ENCODE measurements at places on chromosomes 7 and 10.

DNA sequence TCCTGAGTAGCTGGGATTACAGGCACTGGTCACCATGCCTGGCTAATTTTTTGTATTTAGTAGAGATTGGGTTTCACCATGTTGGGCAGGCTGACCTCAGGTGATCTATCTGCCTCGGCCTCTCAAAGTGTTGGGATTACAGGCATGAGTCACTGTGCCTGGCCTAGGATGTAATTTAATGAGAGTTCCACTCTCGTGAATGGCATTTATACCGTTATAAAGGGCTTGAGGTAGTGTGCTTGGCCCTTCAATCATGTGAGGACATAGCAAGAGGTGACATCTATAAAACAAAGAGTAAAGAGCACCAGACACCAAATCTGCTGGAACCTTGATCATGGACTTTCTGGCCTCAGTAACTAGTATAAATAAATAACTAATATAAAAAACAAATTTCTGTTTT, 93.5 kb upstream of the PPP1R9A start:
- no peak for DNase-seq

GRCh38 chr10:19570120-19570519, 246.1 kb upstream of the PLXDC2 start:
- no peak for DNase-seq

GRCh38 chr10:74096777-74097176, 53.9 kb downstream of the AP3M1 start:
- no peak for DNase-seq

GRCh38 chr10:96211764-96212163, 59.6 kb downstream of the BLNK start:
- no peak for DNase-seq

- DNase-seq, result no peak
Observed at GRCh38 chr7:157396316-157397035, 59.7 kb downstream of the DNAJB6 start.

DNA sequence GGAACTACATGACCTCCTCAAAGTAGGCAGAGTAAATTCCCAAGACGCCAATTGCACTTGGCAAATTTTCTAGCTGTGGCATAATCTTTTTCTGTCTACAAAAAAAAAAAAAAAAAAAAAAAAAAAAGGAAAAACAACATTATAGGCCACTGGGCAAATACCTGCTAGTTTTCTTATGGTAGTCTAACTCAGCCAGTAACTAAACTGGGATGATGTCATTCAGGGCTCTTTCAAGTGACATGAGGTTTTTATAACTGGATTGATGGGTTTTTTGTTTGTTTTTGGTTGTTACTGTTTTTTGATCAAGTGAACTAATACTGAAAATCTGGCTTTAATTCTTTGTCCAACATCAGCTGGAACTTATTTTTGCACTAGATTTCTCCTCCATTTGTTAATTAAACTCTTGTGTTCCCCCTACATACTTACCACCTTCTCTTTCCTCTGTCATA, 7.4 kb upstream of the VIM start:
- DNase-seq, result no peak

DNA sequence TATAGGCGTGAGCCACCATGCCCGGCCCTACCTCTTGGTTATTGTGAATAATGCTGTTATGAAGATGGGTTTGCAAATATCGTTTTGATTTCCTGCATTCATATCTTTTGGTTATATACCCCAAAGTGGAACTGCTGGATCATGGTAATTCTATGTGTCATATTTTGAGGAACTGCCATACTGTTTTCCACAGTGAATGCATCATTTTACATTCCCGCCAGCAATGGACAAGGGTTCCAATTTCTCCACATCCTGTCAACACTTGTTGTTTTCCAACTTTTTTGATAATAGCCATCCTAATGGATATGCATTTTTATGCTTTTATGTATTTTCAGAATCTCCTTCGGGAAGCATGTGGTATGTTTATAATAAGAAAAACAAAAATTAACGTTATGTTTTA, 128.2 kb downstream of the KCNMA1 start:
- DNase-seq, result no peak

DNA sequence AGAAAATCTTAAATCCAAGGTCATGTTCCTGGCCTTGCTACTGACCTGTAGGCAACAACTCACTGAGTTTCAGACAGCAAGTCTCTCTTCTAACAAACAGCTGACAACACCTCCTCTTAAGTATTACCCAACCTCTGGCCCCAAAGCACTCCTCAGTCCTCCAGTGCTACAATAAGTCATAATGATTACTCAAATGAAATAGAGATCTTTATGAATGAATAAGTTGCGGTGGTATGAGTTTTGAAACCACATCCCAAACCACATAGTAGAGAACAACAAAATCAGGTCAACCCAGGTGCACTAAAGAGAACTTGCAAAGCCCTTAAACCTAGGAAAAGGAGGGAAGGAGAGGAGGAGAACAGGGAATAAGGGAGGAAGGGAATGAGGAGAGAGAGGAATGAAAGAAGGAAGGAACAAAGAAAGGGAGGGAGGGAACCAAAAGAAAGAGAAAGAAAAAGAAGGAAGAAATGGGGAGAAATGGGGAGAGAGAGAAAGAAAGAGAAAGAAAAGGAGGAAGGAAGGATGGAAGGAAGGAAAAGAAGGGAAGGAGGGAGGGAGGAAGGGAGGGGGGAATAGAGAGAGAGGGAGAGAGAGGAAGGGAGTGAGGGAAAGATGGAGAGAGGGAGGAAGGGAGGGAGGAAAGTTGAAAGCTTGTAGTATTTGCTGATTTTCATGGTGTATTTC, 142.8 kb upstream of the CALCR start:
- no peak for DNase-seq

DNA sequence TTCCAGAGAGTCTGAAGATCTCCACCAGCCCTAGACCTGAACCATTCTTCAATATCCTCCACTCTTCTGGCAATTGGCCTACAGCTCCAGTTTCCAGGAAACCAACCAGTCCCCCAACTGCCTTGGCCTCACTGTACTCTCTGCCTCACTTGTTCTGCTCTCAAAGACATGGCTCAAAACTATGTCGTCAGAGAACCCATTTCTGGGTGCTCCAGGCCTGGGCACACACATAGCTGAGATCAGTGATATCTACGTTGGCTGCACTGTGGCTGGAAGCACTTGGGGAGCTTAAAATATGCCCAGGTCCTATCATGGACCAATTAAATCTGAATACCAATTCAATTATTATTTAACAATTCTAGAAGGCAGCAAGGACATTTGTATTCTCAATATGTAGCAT, 93.1 kb downstream of the COBL start:
- DNase-seq, result no peak

GRCh38 chr7:20514364-20514763, 101.1 kb upstream of the ABCB5 start:
- no peak for DNase-seq

- DNase-seq, result peak; percentile 40
Observed at GRCh38 chr10:86899670-86900276, 57.6 kb downstream of the MMRN2 start.

GRCh38 chr10:73263693-73264347, 11.4 kb upstream of the MRPS16 start:
- no peak for DNase-seq

GRCh38 chr7:130932667-130933432, 198.8 kb upstream of the KLF14 start:
- DNase-seq, result no peak

DNA sequence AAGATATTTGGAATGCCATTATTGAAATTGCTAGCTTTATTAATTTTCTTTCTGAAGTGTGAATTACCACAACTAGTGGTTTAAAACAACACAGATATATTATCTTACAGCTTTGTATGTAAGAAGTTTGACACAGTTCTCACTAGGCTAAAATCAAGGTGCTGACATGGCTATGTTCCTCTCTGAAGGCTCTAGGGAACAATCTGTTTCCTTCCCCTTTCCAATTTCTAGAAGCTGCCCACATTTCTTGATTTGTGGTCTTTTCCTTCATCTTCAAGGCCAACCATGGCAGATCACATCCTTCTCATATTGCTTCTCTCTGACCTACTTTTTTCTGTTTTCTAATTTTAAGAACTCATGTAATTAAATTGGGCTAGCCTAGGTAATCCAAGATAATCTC, 43.3 kb upstream of the SLC26A3 start:
- no peak for DNase-seq

GRCh38 chr7:34939175-34939574, 98.1 kb downstream of the DPY19L1 start:
- DNase-seq, result no peak

DNA sequence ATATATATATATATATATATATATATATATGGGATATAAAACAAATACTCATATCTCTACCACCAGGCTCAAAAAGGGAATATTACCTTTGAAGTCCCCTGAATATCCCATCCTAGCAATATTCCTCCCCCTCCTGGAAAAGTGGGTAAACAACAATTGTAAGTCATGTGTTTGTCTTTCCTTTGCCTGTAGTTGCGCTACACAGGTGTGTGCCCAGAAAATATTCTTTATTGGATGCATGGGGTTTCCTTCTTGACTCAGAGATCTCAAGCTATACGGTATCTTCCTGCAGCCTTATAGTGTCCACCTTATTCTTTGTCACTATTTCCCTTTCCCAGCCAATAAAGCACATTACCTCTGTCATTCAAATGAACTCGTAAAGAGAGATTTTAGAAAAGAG, 54.2 kb downstream of the MET start:
- DNase-seq, result no peak

DNA sequence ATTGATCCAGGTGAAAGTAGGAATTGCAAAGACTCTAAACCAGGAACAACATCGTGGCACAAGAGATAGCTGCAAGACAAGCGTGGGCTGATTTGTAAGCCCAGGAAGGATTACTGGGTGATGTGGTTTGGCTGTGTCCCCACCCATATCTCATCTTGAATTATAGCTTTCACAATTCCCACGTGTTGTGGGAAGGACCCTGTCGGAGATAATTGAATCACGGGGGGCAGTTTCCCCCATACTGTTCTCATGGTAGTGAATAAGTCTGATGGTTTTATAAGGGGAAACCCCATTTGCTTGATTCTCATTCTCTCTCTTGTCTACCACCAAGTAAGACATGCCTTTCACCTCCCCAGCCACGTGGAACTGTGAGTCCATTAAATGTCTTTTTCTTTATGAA, 59.5 kb downstream of the ST8SIA6 start:
- no peak for DNase-seq

GRCh38 chr7:95883217-95883616, 110.9 kb downstream of the DYNC1I1 start:
- no peak for DNase-seq

- no peak for DNase-seq
Observed at GRCh38 chr10:14737808-14738545, 36.7 kb downstream of the FAM107B start.

- DNase-seq, result no peak
Observed at GRCh38 chr7:42932811-42933591, 825 bp downstream of the MRPL32 start.

DNA sequence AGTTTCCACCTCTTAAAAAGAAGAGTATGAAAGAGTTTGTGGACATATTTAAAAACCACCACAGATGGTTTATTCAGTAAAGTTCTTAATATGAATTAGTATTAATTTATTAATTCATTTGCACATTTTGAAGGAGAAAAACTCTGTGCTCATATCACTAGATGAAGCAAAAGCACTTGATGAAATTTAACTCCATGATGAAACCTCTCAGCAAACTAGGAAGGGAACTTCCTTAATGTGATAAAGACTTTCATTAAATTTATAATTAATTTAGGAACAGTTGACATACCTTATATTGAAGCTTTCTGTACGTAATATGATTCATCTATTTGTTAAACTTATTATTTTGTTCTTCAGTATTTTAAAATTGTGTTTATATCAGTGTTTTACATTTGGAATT, 99.4 kb downstream of the MMRN2 start:
- DNase-seq, result no peak

DNA sequence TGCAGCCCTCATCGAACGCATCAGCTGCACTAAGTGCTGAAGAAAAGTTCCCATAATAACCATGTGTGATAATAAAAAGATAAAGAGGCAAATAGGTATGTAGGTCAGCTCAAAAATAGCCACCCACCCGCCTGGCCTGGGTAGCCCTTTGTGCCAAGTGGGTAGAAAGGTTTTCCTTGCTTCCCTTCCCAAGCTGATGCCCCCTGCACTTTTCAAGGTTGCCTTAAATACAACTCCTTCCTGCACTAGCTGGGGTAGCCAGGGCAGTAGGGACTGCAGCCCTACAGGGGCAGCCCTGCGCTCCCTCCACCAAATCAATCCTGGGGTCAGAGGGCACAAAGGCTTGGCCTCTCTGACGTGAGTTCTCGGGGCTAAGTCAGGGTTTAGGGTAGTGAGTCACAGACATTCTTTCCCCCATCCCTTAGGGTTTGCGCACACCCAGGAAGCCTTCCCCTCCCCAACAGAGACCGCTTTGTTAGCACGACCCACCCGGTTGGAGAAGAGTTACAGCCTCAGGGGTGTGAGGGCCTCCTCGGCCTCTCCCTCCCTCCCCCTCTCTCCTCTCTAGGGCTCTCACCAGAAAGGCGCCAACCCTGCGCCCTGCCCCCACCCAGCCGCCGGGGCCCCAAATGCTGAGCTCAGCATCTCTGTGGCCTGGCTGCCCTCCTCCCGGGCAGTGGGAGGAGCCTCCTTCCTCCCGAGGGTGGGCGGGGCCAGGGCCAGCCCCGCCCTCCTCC, 13.3 kb upstream of the DDIT4 start:
- DNase-seq, result no peak

- no peak for DNase-seq
Observed at GRCh38 chr10:113480851-113481502, 71.9 kb upstream of the HABP2 start.

DNA sequence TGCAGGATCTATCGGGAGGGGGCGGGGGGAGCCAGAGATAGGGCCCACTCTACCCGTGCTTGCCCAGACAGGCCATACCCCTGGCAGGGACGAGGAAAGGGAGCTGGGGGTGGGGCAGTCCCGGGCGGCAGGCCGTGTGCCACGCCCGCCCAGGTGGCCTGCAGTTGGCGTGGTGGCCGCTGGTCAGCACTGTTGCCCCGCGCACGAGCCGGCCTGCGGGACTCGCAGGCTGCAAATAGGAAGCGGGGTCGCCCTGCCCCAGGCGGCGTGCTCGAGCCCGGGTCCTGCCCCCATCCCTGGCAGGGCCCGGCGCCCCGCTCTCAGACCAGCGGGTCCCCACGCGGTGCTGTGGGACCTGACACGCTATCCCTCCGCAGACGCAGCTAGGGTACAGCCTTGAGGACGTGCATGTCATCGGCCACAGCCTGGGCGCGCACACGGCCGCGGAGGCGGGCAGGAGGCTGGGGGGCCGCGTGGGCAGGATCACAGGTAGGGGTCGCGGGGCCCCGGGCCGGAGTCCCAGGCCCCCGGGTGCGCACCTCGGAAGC, 6.7 kb downstream of the PNLIPRP2 start:
- no peak for DNase-seq

GRCh38 chr7:956031-956430, 1.6 kb upstream of the ADAP1 start:
- no peak for DNase-seq

GRCh38 chr10:9450801-9451200, 1396.3 kb downstream of the GATA3 start:
- DNase-seq, result no peak

DNA sequence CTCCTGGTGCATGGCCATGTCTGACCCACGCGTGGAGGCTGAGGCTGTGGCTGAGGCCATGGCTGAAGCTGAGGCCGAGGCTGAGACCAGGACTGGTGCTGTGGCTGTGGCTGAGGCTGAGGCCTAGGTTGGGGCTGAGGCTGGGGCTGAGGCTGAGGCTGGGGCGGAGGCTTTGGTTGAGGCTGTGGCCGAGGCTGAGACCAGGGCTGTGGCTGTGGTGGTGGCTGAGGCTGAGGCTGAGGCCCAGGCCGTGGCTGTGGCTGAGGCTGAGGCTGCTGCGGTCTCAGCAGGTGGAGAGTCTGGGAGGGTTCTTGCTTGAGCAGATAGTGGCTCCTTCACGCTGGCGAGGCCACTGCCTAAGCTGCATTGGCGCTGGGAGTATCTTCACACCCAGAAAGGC, 76.4 kb downstream of the WDR37 start:
- DNase-seq, result no peak

GRCh38 chr7:114409750-114410149, 4.9 kb upstream of the FOXP2 start:
- no peak for DNase-seq

Data from AG09319 (cell line).